ENCODE measurements at places on chromosomes 13 and 19. TPM values are rescaled to one million over a fixed set of nuclear protein-coding genes. Genes with fewer than 3 reads are reported as not detected.
A peak's percentile ranks its signal among the peaks of the same experiment; 100 is the strongest.

Gene ZNF677
- total RNA-seq = 31.6 TPM

GRCh38 chr19:57319869-57320179, 448 bp upstream of the ZNF543 start:
- DNase-seq = no peak

GRCh38 chr19:38155453-38155852, 68.6 kb downstream of the DPF1 start:
- DNase-seq = no peak

Gene VSTM1
- total RNA-seq = not detected

Gene CTXN1
- total RNA-seq = 16.1 TPM

GRCh38 chr13:87961546-87961945, 290.4 kb downstream of the SLITRK5 start:
- no peak for DNase-seq

Gene ZNF837
- 4.3 TPM for total RNA-seq

Gene CCL25
- total RNA-seq = not detected

- no peak for DNase-seq
Measured at GRCh38 chr13:67128136-67128535, 102.0 kb downstream of the PCDH9 start.

Gene NLRP4
- total RNA-seq = not detected

GRCh38 chr19:12949363-12950283, 4.0 kb downstream of the RAD23A start:
- no peak for DNase-seq

GRCh38 chr13:26185720-26186117, 36.4 kb downstream of the RNF6 start:
- no peak for DNase-seq

Gene PODNL1
- not detected for total RNA-seq

GRCh38 chr13:60439201-60439600, 42.2 kb downstream of the TDRD3 start:
- no peak for DNase-seq

GRCh38 chr13:104641309-104641708, 1575.1 kb upstream of the SLC10A2 start:
- DNase-seq = no peak

DNA sequence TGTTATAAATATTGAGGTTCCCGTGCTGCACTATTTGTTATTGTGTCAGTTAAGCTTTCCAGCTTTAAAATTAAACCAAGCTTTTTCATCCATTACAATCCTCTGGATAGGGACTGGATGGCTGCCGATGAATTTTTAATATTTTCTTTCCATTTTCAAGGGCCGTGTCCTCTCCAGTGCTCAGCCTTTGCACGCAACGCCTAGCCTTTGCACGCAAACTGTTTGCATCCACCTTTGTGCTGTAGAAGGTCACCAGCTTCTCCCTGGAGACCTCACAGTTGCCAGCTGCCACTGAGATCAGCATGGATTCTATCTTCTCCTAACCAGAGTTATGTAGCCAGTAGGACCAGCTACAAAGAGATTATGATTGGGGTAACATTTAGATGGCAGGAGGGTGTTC, 240.5 kb downstream of the SLC7A1 start:
- DNase-seq = no peak

DNA sequence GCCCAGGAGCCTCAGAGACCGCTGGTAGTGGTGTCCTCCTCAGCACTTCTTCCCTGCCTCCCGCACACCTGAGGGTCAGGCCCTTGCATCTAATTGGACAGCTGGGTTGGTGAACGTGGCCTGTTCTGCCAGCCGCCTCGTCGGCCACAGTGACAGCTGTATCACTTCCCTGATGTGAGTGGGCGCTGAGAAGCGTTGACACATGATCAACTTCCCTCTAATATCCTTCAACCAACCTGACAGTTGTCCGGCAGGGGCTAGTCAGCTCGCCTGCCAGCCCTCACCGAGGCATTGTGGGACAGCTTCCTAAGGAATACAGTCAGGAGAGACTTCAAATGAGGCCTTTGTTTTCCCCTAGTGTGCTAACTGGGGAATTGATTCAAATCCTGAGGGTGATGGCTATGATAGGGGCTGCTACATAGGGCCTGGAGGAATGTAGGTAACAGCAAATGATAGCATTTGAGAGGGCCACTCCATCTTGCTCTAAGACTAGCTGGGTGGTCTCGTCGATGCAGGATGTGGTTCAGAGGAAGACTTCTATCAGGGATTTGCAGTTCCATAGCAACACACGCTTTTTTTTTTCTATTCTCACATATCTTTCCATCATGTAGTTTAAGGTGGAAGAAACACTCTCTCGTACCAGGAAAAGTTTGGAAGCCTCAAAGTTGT, 230.8 kb downstream of the TSHZ3 start:
- DNase-seq = no peak

DNA sequence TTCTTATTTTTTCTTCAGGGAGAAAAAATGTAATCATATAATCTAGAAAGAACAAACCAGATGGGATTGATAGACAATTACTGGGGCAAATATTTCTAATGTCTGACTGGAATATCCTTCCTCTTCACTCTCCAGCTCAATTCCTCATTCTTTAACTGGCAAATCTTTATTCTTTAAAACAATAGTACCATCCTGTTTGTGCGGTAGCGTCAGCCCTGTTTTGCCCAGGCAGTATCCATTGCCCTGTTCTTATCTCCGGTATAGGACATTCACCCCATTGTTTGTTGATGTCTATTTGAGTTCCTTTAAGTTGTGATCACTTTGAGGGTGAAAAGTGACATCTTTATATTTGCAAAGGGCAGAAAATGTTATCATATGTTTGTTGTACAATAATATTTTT, 185.4 kb downstream of the POSTN start:
- no peak for DNase-seq

- DNase-seq = peak; percentile 67
Measured at GRCh38 chr19:39126312-39127187, 964 bp downstream of the PAK4 start.

DNA sequence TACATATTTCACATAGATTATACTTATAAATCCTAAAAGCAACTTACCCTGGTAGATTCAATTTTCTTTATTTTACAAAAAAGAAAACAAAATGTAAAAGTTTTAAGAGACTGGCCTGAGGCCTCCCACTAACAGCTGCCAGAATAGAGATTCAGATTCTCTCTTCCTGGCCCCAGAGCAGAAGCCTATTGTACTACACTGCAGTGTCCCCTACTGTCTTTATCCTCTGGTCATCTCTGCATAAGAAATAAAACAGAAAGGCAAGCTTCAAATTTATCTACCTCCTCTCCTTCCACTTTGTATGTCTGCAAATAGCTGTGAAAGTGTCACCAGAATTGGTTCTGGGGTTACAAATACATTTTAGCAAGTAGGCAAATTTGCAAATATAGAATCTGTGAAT, 1004.1 kb upstream of the PCDH9 start:
- no peak for DNase-seq

- no peak for DNase-seq
Measured at GRCh38 chr13:105538346-105538745, 997.1 kb downstream of the EFNB2 start.

- no peak for DNase-seq
Measured at GRCh38 chr13:62434081-62434480, 1018.4 kb upstream of the PCDH20 start.

DNA sequence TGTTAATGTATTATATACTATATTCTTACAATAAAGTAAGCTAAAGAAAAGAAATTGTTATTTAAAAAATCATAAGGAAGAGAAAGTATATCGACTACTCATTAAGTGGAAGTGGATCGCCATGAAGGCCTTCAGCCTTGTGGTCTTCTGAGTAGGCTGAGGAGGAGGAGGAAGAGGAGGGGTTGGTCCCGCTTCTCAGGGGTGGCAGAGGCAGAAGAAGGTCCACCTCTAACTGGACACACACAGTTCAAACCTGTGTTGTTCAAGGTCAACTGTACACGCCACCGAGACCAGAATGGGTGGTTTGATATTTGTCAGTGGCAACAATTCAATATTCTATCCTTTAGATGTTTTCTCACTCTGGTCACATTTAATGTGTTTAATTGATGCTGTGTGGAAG, 67.2 kb downstream of the ALOX5AP start:
- no peak for DNase-seq

Gene KASH5
- not detected for total RNA-seq

GRCh38 chr13:113630296-113630695, 27.7 kb downstream of the ATP4B start:
- no peak for DNase-seq

- DNase-seq = no peak
Measured at GRCh38 chr19:23539499-23539898, 144.2 kb upstream of the ZNF91 start.

DNA sequence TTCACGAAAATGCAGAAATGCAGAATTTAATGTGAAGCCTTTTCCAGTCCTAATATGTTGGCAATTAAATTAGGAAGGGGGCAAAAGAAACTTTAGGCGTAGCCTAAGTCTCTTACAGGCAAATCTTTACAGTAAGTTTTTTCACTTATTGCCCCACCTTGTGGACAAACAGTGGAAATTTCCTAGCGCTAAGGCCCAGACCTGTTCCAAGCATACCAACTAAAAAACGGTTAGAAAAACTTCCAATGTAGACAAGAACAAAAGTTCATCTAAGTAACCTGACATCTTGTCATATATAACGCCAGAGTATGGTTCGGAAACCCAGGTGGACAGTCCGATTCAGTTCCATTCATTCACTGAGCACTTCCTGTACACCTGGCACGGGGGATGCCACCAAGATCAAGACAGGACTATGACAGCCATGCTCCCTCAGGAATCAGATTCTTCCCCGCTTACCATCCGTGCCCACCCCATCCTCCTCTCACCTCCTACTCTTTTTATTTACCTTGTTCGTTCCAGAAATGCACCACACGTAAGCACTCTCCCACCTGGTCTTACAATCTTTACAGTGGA, 4.9 kb downstream of the ZAR1L start:
- no peak for DNase-seq

- DNase-seq = no peak
Measured at GRCh38 chr13:97798836-97799235, 154.6 kb upstream of the IPO5 start.

GRCh38 chr13:74767050-74767449, 632.8 kb upstream of the KLF12 start:
- DNase-seq = no peak
